ENCODE measurements at places on chromosomes 3 and 15.

DNA sequence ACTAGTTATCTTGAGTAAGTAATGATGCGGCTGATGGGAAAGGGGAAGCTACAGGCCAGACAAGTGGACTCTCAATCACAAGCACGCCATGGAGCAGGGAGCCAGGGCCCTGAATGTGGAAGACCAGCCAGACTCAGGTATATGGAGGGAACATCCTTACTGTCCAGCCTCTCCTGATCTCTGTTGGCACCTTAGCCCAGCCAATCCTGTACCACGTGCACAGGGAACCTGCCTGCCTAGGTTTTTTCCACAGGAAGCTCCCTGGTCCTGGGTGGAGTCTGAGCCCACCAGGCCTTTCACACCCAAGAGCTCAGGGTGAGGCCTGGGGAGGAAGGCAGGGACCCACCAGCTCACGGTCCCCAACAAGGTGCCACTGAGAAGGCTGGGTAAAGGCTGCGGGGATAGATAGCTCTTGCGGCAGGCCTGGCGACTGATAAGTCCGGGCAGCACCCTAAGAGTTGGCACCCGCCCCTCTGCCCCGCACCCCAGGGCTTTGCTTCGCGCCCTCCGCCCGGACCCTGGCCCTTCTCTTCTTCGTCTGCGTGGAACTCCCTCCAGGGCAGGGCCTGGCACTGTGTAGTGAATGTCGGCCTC, 933 bp upstream of the APEH start:
- H3K4me3 ChIP-seq: peak overlapping the region; percentile 80
- H3K27ac ChIP-seq: peak overlapping the region; percentile 98
- no peaks in the 10 kb centered on the region for H3K27me3 ChIP-seq
- DNase-seq: no peak
- peaks cover 26% of the 10 kb centered on the region for H3K36me3 ChIP-seq
- H3K4me1 ChIP-seq: peaks cover 23% of the 10 kb centered on the region

DNA sequence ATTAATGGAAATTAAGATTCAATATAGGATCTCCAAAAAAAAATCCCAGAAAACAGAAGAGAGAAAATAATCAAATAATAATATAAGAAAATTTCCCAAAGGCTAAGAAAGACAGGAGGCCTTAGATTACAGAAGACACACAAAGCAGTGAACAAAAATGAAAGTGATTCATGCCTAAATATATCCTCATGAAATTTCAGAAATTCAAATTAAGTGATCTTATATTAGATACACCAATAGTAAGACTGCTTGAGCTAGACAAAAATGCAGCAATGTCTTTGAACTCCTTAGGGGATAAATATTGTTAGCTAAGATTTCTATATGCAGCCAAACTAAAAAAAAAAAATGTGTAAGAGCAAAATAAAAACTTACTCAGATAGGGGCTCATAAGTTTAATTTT, 44.6 kb upstream of the ARPP21 start:
- H3K36me3 ChIP-seq: no peaks in the 10 kb centered on the region
- no peaks in the 10 kb centered on the region for H3K27me3 ChIP-seq
- H3K4me3 ChIP-seq: no peak overlapping the region
- no peak for DNase-seq
- no peaks in the 10 kb centered on the region for H3K4me1 ChIP-seq
- H3K27ac ChIP-seq: no peak overlapping the region

GRCh38 chr3:97949110-97949485, 23.1 kb downstream of the RIOX2 start:
- H3K36me3 ChIP-seq: peaks cover 70% of the 10 kb centered on the region
- no peaks in the 10 kb centered on the region for H3K27me3 ChIP-seq
- no peak for DNase-seq

GRCh38 chr3:101720851-101721840, 3.3 kb upstream of the CEP97 start:
- peaks cover 12% of the 10 kb centered on the region for H3K4me1 ChIP-seq
- H3K36me3 ChIP-seq: no peaks in the 10 kb centered on the region
- no peak overlapping the region for H3K27ac ChIP-seq
- H3K4me3 ChIP-seq: no peak overlapping the region

DNA sequence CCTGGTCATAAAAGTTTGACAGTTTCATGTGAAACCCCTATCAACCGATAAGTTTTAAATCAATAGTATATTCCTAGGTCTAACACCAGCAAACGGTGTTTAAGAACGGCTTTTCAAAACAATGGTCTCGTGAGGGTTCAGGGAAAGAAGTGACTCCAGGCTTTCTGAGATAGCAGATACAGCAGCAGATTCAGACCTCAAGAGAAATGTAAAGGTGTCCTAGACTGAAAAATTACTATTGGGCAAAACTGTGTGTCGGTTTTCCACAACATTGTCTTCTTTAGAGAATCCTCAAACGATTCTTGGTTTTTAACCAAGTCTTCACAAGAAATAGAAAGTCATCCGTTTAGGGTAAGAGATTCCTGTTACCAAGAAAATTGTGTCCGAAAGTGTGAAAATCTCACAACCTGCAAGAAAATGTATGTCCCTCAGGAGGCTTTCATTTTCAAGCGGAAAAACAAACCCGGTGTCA, 1.2 kb downstream of the SETD2 start:
- DNase-seq: no peak
- peak overlapping the region; percentile 90 for H3K27ac ChIP-seq
- peak overlapping the region; percentile 57 for H3K4me3 ChIP-seq
- peaks cover 33% of the 10 kb centered on the region for H3K4me1 ChIP-seq

GRCh38 chr3:11185564-11186317, 31.4 kb downstream of the HRH1 start:
- no peak overlapping the region for H3K27ac ChIP-seq
- no peak for DNase-seq
- no peak overlapping the region for H3K4me3 ChIP-seq
- H3K36me3 ChIP-seq: no peaks in the 10 kb centered on the region
- H3K27me3 ChIP-seq: no peaks in the 10 kb centered on the region
- no peaks in the 10 kb centered on the region for H3K4me1 ChIP-seq

DNA sequence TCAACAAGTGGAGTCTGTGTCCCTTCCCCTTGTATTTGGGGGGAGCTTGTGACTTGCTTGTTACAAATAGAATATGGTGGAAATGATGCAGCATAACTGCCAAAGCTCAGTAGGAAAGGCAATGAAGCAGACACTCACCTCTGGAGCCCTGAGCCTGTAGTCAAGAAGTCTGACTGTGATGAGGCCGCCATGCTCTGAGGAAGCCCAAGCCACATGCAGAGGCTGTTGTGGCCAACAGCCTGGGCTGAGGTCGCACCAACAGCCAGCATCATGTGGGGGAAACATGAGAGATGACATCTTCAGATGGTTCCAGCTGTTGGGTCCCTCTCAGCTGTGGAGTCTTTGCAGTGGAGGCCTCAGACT, 161.4 kb downstream of the CHSY1 start:
- no peak overlapping the region for H3K27ac ChIP-seq
- DNase-seq: no peak
- H3K36me3 ChIP-seq: no peaks in the 10 kb centered on the region
- H3K4me3 ChIP-seq: no peak overlapping the region
- no peaks in the 10 kb centered on the region for H3K27me3 ChIP-seq

DNA sequence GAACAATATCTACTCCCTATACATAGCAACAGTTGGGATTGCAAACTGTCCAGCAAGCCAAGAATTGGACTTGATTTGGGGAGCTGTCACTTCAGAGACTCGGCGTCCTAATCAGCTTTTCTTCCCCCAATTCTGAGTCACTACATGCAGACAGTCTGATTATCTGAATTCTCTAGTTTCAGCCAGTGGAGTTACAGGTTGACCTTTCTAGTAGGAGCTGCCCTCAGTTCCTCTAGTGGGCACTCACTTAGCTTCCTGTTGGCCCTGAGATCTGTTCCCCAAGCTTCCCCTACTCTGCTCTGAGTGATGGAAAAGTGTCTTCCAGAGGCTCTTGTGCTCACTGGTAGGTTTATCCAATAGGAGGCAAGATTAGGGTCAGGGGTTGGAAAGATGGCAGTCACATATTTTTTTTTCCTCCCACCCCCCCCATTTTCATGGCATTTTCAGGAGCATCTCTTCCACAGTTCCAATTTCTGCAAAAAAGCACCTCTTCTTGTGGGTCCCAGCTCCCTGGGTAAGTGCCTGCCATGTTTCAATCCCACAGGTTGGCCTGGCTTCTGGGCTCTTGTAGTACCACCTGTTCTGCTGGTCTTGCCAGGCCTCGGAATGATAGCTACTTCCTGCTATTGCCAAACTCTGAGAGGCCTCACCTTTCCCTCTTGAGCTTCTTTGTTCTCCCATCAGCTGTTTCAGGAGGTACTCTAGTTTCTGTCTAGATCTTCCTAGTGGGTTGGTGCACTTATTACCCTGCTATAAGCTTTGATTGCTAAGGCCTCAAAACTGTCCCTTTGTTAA, 182.2 kb downstream of the RAP2B start:
- no peaks in the 10 kb centered on the region for H3K36me3 ChIP-seq
- no peak overlapping the region for H3K4me3 ChIP-seq
- DNase-seq: no peak
- H3K27me3 ChIP-seq: no peaks in the 10 kb centered on the region
- no peak overlapping the region for H3K27ac ChIP-seq

GRCh38 chr3:68757157-68757556, 175.2 kb downstream of the TAFA4 start:
- H3K27ac ChIP-seq: no peak overlapping the region
- H3K36me3 ChIP-seq: no peaks in the 10 kb centered on the region
- DNase-seq: no peak
- H3K4me1 ChIP-seq: peaks cover 11% of the 10 kb centered on the region
- no peak overlapping the region for H3K4me3 ChIP-seq
- H3K27me3 ChIP-seq: no peaks in the 10 kb centered on the region

- H3K36me3 ChIP-seq: no peaks in the 10 kb centered on the region
- peaks cover 7% of the 10 kb centered on the region for H3K4me1 ChIP-seq
- no peak for DNase-seq
- H3K27me3 ChIP-seq: no peaks in the 10 kb centered on the region
These were observed 65.8 kb downstream of the ATP8B4 start for GRCh38 chr15:50053055-50053856.

GRCh38 chr3:161072211-161072621, 32.9 kb downstream of the B3GALNT1 start:
- peaks cover 18% of the 10 kb centered on the region for H3K4me1 ChIP-seq
- H3K36me3 ChIP-seq: peaks cover 14% of the 10 kb centered on the region
- H3K27me3 ChIP-seq: no peaks in the 10 kb centered on the region
- H3K27ac ChIP-seq: no peak overlapping the region
- no peak overlapping the region for H3K4me3 ChIP-seq
- DNase-seq: no peak

GRCh38 chr3:29215948-29216347, 64.9 kb upstream of the RBMS3 start:
- no peak for DNase-seq
- H3K4me1 ChIP-seq: no peaks in the 10 kb centered on the region
- H3K27me3 ChIP-seq: no peaks in the 10 kb centered on the region
- no peak overlapping the region for H3K27ac ChIP-seq

- H3K4me1 ChIP-seq: no peaks in the 10 kb centered on the region
- no peak overlapping the region for H3K27ac ChIP-seq
- H3K27me3 ChIP-seq: no peaks in the 10 kb centered on the region
These were observed 18.7 kb upstream of the GK5 start for GRCh38 chr3:142244056-142244455.

DNA sequence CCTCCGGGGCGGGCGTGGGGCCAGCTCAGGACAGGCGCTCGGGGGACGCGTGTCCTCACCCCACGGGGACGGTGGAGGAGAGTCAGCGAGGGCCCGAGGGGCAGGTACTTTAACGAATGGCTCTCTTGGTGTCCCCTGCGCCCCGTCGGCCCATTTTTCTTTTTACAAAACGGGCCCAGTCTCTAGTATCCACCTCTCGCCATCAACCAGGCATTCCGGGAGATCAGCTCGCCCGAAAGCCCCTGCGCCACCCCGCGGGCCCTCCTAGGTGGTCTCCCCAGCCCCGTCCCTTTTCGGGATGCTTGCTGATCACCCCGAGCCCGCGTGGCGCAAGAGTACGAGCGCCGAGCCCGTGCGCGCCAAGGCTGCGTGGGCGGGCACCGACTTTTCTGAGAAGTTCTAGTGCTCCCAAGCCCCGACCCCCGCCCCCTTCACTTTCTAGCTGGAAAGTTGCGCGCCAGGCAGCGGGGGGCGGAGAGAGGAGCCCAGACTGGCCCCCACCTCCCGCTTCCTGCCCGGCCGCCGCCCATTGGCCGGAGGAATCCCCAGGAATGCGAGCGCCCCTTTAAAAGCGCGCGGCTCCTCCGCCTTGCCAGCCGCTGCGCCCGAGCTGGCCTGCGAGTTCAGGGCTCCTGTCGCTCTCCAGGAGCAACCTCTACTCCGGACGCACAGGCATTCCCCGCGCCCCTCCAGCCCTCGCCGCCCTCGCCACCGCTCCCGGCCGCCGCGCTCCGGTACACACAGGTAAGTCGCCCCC, at the start of gene THBS1:
Gene THBS1 (plus strand): TSS at position 595 of the 757 bp plus-strand sequence. CDS start 779 bp downstream, outside the sequence.
- H3K27ac ChIP-seq: no peak within 1 kb of the TSS
- H3K27me3 ChIP-seq: peaks cover 5% of the 10 kb centered on the region
- H3K4me3 ChIP-seq: peak within 1 kb of the TSS; percentile 47
- peak; percentile 39 for DNase-seq
- peaks cover 35% of the 10 kb centered on the region for H3K4me1 ChIP-seq

- DNase-seq: no peak
- peaks cover 16% of the 10 kb centered on the region for H3K4me1 ChIP-seq
- H3K27ac ChIP-seq: no peak overlapping the region
- H3K36me3 ChIP-seq: no peaks in the 10 kb centered on the region
- H3K4me3 ChIP-seq: no peak overlapping the region
These were observed 24.0 kb downstream of the PLA2G4B start for GRCh38 chr15:41862515-41863116.

DNA sequence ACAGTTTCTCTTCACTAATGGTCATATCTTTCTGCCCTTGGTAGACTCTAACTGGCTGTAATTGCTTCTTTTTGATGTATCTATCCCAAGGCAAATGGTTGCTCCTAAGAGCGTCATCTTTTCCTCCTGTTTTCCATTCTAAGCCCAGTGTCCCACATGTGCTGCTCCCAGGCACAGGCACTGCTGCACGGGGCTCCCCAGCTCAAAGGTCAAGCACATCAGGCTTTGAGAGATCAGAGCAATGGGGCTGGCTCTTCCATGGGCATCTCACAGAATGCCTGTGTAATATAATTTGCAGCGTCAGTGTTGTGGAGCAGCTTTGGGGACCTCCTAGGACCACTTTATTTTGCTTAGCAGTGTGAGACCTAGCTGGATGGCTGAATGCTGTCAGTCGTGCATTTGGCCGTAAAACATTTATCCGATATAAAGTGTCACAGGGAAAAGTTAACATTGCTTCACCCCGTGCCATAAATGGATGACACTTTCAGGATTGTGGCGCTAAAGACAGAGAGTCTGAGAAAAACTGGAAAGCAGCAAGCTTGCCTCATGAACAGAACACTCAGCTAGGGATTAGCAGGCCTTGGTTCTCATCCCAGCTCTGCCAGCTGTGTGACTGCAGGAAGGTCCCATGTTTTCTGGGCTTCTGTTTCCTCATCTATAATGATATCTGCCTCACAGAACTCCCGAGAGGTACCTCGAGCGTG, 277.5 kb upstream of the TBL1XR1 start:
- H3K4me3 ChIP-seq: no peak overlapping the region
- H3K27ac ChIP-seq: no peak overlapping the region
- H3K4me1 ChIP-seq: no peaks in the 10 kb centered on the region

- no peak overlapping the region for H3K27ac ChIP-seq
- H3K36me3 ChIP-seq: no peaks in the 10 kb centered on the region
- H3K4me3 ChIP-seq: no peak overlapping the region
- DNase-seq: no peak
- H3K4me1 ChIP-seq: no peaks in the 10 kb centered on the region
These were observed 25.3 kb downstream of the IL5RA start for GRCh38 chr3:3084890-3085289.

- no peaks in the 10 kb centered on the region for H3K4me1 ChIP-seq
- no peak overlapping the region for H3K4me3 ChIP-seq
- no peak for DNase-seq
- no peak overlapping the region for H3K27ac ChIP-seq
These were observed 191.0 kb upstream of the LINGO1 start for GRCh38 chr15:77823736-77824135.

Measured in natural killer cell (primary cell).